Stimulated activated CD8-positive, alpha-beta memory T cell treated with anti-CD3 and anti-CD28 coated beads, Interleukin-2, amount 100 ng/mL, for 1 hour (primary cell): ENCODE measurements at places on chromosomes 2 and 18.

DNA sequence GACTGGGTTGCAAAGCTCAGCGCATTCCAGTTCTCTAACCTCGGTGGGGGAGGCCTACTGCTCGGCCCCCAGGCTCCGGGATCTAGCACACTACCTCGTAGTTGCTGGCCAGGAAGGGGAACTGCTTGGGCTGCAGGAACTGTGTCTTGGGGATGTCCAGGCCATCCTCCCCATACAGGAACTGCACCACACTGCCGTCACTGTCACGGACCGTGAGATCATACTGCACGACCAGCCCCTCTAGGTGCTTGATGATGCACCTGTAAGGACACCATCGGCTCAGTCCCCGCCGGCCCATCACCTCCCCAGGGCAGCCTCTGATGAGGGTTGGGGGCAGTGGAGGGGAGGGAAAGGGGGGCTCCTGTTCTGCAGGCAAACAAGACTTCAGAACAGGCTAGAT, 61.6 kb downstream of the POLR1A start:
- no peak for DNase-seq

DNA sequence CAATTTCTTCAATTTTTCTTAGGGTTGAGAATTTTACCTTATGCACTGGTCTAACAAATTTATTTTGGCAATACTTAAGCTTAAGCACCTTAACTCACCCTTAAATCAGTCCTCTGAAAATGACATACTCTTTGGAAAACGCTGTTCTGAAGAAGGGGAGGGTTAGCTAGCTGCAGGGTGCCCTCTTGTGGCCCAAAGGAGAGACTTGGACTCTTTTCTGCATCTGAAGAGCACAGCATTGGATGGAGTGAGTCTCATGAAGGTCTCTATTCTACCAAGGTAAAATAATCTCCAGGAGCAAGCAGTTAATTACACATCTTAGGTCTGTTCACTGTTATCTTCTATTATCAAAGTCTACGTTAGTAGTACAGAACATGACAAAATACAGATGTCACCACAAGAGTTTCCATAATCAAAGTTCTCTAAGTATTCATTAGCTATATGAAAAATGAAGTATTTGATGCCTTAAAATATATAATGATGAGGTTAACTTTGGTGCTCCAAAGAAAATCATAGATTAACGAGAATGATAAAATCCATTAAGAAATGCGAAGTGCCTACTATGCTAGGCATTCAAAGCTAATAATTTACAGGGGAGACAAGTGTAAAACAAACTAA, 24.4 kb downstream of the PUM2 start:
- DNase-seq, result no peak

- DNase-seq, result no peak
These were observed 1234.4 kb downstream of the SUCLG1 start for GRCh38 chr2:83224591-83225200.

- DNase-seq, result no peak
These were observed 86.5 kb downstream of the ACTR3 start for GRCh38 chr2:113976277-113976928.

DNA sequence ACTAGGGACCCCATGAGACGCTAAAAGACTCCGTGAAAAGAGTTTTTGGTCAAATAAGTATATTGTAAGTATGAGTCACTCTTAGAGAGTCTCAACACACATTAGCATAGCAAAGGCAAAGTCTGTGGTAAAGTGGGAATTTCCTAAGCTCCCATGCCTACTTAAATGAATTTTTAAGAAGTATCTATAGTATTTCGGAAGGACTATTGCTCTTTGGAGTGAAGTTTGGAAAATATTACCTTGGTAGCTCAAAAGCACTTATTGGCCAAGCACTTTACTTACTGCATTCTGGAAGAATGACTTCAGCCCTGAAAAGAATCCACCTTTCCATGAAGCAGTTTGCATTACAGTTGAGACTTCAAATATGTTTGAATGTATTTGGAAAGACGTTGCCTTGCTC, 57.1 kb downstream of the CAVIN2 start:
- DNase-seq, result no peak

- no peak for DNase-seq
These were observed 2.1 kb upstream of the CLIP4 start for GRCh38 chr2:29113027-29113686.

DNA sequence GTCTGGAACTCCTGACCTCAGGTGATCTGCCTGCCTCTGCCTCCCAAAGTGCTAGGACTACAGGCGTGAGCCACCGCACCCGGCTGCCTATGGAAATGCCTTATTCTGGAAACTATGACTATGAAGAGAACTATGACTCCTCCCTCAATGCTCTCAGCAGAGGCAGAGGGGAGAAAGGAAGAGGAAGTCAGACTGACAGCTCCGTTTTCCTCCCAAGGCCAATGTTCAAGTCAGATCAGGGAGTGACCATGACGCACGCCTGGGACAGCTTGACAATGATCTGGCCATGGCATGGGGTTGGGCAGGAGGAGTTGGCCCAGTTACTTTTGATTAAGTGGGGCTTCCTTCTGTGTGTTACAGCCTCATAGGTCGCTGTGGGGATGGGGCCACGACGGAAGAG, 44.3 kb upstream of the MRPL33 start:
- no peak for DNase-seq
